ENCODE measurements at places on chromosomes 6 and 20.

DNA sequence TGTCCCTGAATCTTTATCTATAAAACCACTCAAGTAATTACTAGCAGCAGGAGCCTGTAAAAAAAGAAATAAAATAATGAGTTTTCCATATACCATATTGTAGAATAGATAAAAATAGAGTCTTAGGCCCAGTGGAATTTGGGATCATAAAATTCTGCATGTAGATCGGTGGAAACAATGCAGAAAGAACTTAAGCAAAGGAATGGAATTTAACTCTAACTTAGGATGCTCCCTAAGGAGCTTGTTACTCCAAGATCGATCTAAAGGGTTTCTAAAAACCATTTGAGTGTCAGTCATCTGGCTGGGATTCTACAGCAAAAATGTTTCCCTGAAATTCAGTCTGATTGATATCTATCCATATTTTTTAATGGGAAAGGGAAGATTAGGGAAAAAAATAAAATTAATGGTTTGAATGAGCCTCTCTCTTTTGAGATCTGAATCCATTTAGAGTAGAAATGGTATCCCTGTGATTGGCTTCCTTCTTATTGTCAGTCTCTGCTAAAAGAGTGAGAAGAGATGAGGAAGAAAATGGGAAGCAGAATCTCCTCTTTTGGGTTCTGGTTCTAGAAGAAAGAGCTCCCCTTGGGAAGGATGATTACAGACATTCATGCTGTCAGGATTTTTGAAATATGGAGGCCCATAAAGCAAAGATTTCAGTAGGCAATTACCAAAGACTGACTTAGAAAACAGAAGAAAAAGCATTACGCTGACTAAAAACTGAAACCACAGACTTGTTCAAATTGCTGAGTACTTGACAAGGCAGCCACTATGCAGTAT is 564.3 kb upstream of the MARCKS start:
- DNase-seq, result no peak

GRCh38 chr20:50023116-50023805 is 40.5 kb downstream of the SNAI1 start:
- no peak for DNase-seq

DNA sequence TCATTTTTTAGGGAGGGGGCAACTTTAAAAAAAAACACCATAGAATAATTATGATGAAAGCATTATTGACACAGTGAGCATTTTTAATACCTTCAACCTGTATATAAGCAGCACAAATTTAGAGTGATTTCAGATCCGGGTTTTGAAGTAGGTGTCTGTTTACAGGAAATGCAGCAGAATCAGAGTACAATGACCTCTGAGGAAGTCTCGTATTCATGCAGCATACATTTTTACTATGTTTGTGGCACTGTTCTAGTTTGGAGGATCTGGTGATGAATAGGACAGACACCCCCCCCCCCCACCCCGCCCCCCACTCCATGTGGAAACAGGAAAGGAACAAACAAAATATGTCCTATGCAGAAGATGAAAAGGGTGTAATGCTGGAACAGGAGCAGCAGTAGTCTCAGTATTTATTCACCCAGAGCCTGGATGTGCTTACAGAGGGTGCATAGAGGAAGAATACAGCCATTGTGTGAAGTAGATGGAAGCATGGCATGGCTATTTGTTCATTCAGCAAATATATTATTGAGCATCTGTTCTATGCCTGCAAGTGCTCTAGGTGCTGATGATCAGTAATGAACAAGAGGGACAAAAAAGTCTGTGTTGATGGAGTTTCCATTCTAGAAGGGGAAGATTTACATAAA is 19.7 kb downstream of the VAPB start:
- DNase-seq, result no peak

GRCh38 chr20:11170565-11170964 is 496.8 kb upstream of the JAG1 start:
- no peak for DNase-seq

DNA sequence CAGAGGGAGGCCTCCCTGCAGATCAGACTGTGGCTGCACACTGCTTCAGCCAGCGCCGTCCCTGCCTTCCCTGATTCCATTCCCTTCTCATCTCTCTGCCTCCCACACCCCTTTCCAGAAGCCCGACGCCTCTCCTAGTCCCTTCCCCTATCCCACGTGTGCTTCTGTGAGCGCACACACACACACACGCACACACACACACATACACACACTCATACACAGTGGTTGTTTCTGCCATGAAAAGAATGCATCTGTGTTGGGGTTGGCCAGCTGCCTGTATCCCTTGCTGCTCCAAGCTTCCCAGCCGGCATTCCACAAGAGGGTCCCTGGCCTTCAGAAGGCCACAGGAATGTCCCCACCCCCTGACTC is 51.7 kb downstream of the MOCS1 start:
- DNase-seq, result no peak

DNA sequence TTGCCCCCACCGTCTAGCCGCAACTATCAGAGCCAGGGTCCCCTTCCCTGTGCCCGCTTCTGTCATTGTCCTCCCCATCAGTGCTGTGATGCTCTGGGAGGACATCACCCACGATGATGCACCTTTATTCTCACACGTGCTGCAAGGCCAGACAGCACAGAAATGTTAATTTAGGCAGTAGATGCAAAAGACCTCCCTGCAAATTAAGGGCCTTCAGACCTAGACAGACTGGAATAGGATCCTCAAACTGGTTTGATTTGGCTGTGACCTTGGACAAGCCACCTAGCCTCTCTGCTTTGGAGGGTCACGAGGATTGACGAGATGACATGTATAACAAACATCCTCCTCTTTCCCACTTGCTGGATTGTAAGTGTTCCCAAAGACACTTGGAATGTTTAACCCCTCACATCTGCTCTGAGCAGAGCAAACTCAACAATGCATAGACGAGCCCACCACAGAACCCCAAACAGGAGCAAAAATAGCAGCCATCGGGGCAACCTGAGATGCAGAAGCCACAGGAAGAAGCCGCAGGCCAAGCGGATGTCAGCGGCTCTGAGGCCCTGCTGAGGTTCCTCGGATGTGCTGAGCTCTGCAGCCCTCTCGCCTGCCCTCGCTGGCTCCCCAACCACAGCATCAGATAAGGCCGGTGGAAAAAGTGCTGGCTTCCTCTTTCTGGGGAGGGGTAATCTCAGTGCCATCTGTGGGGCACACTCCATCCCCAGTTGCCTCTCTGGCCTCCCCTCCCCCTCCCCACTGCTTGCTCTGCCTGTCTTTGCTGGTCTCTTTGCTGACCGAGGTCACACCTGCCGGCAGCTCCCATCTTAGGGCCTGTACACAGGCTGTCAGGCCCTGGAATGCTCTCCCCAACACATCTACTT is 35.3 kb downstream of the TOX2 start:
- peak; percentile 83 for DNase-seq

DNA sequence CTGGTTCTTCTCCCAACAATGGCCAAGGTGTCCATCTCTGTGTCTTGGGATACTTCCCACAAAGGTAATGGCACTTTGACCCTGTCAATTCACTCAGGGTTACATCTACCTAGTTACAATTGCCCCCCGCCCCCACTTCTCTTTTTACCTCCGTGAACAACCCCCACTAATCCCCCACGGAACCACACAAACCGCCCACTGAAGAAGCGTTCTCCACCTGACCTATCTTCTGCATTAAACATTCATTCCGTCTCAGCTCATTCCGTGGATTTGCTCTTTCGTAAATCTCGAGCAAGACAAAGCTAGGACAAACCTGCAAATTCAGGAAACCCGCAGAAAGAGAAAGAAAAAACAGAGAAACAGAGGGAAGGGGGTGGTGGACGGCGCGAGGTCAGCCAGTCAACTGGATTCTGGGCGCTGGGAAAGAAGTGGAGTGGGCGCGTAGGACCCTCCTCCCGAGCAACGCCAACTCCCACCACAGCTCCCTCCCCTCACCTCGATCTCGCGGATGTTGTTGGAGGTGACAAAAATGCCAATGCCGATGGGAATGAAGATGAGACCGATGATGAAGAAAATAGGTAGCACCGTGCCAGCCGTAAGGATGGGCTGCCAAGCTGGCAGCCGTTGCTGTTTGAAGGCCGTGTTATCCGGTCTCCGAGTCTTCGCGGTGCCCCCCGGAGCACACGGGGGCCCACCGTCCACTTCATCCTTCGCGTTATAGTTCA is 523 bp downstream of the TMEM30A start:
- DNase-seq, result no peak

DNA sequence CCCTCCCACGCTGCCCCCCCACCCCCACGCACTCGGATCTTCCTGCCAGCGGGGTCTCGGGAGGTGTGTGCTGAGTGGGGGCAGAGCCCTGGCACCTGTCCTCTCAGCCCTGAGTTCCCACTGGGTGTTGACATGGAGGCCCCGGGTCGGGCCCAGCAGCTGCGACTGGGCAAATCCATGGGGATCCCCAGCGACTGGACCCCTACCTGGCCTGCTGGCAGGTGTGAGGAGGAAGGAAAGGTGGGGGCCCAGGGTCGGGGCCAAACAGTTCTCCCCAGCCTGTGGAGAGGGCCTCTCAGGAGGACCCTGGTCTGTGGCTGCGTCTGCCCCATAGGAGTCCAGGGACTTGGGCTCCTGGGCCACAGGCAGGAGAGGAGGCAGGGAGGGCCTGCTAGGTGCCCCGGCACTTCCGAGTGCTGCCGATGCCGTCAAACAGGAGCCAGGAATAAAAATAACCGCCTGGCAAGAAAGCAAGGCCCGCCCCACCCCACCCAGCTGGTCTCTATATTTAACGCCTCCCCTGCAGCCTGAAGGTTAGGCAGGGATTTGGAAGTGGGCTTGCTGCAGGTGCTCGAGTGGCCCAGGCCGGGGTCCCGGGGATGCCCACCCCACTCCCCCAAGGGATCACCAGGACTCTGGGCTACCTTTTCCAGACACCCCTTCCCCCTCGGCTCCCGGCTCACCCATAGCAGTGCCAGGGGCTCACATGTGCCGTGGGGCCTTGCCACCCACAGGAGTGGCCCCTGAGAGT is 1.4 kb upstream of the EEF1A2 start:
- DNase-seq, result no peak

DNA sequence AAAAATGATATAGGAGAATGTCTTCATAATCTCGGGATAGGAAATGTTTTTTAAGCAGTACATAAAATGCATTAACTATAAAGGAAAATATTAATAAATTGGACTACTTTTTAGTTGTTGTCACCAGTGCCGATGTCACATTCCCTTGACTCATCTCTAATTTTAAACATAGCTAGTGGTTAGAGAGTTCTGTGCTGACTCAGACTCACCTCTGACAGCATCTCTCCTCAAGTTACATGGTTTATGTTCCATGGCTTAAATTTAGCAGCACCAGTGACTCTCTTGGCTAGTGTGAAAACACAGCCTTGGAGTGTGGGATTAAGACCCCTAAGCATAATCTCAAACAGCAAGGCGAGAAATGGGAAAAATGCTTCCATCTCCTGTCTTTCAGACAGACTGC is 311.8 kb upstream of the MMS22L start:
- DNase-seq, result no peak

DNA sequence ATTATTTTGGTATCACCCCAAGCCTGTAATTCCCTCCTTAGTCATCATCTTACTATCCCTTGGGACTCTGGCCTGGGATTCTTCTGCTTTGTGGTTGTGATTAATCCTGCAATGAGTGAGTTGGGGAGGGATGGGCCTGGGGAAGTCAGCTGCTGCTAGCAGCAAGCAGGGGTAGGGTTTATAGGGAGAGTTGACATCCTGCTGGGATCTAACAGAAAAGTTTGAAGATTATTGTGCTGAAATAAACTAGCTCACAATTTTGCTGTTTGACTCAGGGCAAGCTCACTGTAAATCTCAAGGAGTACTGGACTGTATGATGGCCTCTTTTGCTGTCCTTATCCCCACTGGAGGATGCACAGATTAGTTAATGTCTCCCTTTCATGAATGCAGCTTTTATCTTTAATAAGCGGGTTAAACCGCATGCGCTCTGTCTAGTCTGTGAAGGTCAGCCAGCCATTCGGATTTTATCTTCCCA is 83.4 kb downstream of the JARID2 start:
- no peak for DNase-seq

GRCh38 chr6:158377860-158378259 is 65.6 kb downstream of the TULP4 start:
- DNase-seq, result no peak

DNA sequence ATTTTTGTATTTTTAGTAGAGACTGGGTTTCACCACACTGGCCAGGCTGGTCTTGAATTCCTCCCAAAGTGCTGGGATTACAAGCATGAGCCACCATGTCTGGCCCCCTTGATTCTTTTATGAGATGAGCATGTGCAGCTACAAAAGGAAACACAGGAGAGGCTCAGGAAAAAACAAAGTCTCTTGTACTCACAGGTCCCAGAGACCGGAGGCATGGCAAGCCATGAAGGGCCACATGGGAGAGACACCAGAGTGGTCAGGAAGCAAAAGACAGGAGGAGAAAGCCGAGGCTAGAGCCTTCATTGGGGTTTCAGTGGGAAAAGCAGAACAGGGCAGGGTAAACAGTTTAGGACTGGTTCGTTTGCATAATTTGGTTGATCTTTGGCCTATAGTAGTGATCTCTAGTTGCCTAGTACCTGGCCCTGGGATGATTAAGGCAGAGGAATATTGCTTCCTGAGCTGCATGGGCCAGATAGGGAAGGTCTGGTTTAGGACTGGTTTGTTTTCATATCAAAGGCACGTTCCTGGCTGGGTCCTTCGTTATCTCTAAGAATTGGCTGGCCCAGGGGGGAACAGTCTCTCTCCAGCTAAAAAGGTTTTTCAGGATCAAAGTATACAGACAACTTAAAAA is 48.2 kb upstream of the PRND start:
- no peak for DNase-seq

DNA sequence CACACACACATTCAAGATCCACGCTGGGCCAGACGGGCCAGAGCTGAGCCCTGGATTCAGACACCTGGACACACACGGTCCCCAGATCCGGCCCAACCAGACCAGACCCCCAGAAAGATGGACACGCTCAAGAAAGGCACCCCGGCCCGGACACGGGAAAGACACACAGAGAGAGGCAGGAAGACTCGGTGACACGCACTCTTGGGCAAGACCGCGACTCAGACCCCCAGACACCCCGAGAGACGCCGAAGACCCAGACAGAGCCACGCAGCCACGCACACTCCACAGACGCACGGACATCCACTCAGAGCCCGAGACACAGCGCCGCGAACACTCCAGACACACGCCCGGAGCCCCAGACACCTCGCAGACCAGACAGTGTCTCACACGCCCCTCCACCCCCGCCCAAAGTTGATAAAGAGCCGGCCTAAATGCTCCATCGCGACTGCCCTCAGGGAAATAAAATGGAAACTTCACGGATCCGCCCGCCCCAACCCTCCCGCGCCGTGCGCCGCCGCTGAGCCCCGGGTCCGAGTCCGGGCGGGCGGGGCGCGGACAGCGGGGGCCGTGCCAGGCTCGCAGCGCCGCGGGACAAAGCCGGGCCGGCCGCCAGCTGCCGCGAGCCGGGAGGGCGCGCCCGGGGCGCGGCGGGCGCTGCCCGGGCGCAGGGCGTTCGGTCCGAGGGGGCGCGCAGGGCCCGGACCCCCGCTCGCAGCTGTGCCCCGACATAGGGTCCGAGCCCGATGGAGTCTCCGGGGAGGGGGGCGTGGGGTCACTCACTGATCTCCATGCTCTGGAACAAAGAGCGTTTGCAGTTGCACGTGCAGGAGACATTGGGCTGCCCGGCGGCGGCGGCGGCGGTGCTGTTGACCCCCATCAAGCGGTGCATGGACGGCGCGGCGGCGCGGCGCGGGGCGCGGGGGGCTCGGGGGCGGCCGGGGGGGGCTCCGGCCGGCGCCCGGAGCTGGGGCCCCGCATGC is 831 bp downstream of the PMEPA1 start:
- no peak for DNase-seq
